ENCODE measurements at places on chromosomes 2 and 18. TPM values are rescaled to one million over a fixed set of nuclear protein-coding genes. Genes with fewer than 3 reads are reported as not detected.

Gene CIDEA
- 68.6 TPM for total RNA-seq

Gene DSC2
- total RNA-seq: 19.0 TPM

Gene LRRC30
- not detected for total RNA-seq

Gene UGT1A5
- total RNA-seq: not detected

Gene ANKRD53
- total RNA-seq: 4.9 TPM

Gene SCN2A
- total RNA-seq: 0.16 TPM

Gene CD226
- total RNA-seq: 1.8 TPM

Gene SLC66A2
- 141 TPM for total RNA-seq

Gene UGT1A10
- not detected for total RNA-seq

Gene TTN
- 23.4 TPM for total RNA-seq

Gene POTEJ
- not detected for total RNA-seq

Gene OSR1
- 40.0 TPM for total RNA-seq

Gene PKDCC
- 131 TPM for total RNA-seq

Gene TLX2
- not detected for total RNA-seq

Gene COL5A2
- 30.8 TPM for total RNA-seq

Gene CFAP65
- total RNA-seq: not detected

Gene OXER1
- total RNA-seq: 1.0 TPM

Gene EFHD1
- total RNA-seq: 52.8 TPM

Gene CREG2
- not detected for total RNA-seq

Measured in breast epithelium (tissue), 4 donors.